ENCODE measurements at places on chromosomes 2 and 18. TPM values are rescaled to one million over a fixed set of nuclear protein-coding genes. Genes with fewer than 3 reads are reported as not detected.
A peak's percentile ranks its signal among the peaks of the same experiment; 100 is the strongest.

Gene MOCOS
- polyA plus RNA-seq, result 2.0 TPM

Gene OSR1
- 11.3 TPM for polyA plus RNA-seq

GRCh38 chr2:140248623-140249022 lies 1468.4 kb upstream of the NXPH2 start:
- DNase-seq, result no peak

Gene POTEC
- not detected for polyA plus RNA-seq

GRCh38 chr2:38113981-38114708 lies 38.2 kb upstream of the CYP1B1 start:
- peak; percentile 78 for DNase-seq

- no peak for DNase-seq
Measured at GRCh38 chr2:21804151-21804550, 680.4 kb downstream of the TDRD15 start.

Gene C2orf78
- not detected for polyA plus RNA-seq
